ENCODE measurements at places on chromosomes 12 and 14.

DNA sequence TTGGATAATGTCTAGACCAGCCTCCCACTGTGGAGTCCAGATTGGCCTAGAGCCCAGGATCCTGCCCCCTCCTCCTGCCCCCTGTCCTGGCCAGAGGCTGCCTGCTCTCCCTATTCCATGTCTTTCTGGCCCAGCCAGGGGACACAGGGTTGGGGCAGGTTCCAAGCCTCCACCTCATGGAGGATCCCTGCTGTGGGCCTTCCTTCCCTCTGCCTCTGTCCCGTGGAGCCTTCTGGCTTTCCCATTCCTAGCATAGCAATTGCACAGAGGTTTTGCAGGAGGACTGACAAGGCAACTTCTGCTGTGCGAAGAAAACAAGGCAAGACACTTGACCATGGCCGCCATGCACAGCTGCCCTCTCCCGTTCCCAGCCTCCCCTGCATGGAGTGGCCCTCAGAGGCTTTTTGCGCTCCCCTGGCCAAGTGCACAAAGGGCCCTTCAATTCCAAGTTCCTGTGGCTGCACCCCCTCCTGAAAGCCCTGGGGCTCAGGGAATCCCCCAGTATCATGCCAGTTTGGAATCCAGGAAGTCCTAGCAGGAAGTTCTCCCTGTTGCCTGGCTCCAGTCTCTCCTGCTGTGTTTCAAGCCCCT is 42.1 kb downstream of the KRT80 start:
- DNase-seq, result no peak

DNA sequence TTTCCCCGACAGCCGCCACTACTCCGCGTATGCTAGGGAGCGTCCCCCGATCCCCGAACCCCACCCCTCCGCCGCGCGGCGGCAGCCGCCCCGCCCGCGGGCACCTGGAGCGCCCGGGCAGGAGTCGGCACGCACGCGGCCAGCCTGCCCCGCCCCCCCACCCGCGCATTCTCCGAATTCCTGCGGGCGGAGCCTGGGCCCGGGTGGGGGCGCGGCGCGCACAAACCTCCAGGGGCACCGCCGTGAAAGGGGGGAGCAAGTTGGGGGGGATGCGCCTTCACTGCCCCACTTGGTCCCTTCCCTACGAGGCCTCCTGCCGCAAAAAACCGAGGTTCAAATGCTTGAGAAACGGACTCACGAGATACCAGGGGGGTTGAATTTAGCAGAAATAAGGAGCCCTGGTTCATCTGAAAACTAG is 1.7 kb downstream of the AJUBA start:
- DNase-seq, result peak; percentile 37

GRCh38 chr12:119227292-119227691 is 48.6 kb downstream of the HSPB8 start:
- DNase-seq, result no peak

DNA sequence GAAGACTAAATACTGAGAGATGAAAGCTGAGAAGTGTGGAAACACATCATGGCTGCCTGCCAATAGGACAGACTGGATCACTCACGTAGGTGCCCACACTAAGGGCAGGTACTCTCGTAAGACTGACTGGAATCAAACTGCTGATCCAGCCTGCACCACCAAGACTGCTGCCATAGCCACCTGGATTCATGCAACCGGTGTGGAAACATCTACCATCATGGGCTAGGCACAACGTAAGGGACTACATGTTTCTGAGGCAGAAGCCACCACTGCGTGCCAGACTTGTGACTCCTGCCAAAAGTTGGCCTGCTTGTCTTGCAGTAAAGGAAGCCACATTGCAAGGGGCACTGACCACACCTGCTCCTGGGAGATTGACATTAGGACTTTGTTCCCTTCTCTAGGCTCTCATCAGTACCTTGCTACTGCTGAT is 3.8 kb downstream of the POMT2 start:
- DNase-seq, result no peak

GRCh38 chr12:28710882-28711281 is 438.2 kb upstream of the FAR2 start:
- DNase-seq, result no peak

DNA sequence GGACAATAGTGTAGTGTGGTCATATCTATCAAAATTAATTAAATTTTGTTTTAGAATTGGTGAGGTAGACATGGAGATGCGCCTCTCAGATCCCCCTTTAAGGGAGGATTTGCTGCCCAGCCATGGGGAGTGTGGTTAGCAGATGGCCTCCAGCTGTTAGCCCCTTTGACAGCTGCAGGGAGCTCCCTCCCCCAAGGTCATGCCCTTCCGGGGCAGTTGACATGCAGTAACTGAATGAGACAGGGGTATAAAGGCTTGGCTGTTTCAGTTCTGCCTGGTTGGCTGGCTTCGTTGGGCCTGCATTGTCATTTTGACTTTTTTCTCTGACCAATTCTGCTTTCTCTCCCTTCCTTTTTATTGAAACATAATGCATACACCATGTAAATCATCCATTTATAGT is 291.5 kb upstream of the SRRM4 start:
- no peak for DNase-seq

Data from activated naive CD4-positive, alpha-beta T cell treated with anti-CD3 and anti-CD28 coated beads for 36 hours (primary cell).